ENCODE measurements at places on chromosomes 5 and 9. TPM values are rescaled to one million over a fixed set of nuclear protein-coding genes. Genes with fewer than 3 reads are reported as not detected.

- H3K4me1 ChIP-seq = no peaks in the 10 kb centered on the region
- H3K36me3 ChIP-seq = no peaks in the 10 kb centered on the region
- no peaks in the 10 kb centered on the region for H3K27me3 ChIP-seq
- DNase-seq = peak; percentile 62
- peak overlapping the region; percentile 92 for H3K27ac ChIP-seq
These were observed 14.3 kb upstream of the GPX3 start for GRCh38 chr5:151005950-151006576.

GRCh38 chr5:137945825-137946224 is 56.6 kb downstream of the PKD2L2 start:
- no peak overlapping the region for H3K4me3 ChIP-seq
- no peaks in the 10 kb centered on the region for H3K4me1 ChIP-seq
- H3K36me3 ChIP-seq = no peaks in the 10 kb centered on the region
- DNase-seq = no peak

DNA sequence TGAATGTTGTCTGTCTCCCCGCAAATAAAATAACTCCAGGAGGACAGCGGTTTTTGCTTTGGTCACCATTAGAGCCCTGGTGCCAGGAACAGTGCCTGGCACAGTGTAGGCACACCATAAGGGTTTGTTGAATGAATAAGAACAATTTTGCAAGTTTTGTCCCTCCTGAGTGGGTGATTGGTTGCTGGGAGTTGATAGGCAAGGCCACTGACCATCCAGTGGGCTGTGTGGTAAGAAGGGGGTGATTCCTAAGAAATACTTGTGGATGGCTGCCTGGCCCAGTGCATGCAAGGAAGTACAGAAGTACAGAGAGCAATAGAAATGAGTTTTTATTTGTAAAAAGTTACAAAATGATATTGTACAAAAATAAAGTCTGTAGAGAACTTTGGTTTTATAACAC is 27.5 kb downstream of the GDNF start:
- H3K36me3 ChIP-seq = no peaks in the 10 kb centered on the region
- H3K4me1 ChIP-seq = no peaks in the 10 kb centered on the region
- H3K27me3 ChIP-seq = no peaks in the 10 kb centered on the region
- H3K4me3 ChIP-seq = no peak overlapping the region

DNA sequence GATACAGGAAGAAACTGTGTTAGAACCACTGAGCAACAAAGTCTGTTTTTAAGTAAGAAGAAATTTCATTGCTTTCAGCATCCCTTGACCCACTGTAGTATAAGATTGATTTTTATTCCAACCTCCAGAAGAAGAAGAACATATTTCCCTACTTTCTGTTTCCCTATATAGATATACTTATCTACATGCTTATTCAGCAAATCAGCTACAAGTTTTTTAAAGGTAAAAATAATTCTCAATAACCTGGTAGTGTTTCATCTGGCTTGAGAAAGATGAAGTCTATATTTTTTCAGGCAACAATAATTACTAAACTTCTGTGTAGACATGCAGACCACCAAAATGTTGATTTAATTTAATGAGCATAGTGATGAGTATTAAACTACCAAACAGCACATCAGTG is 201.0 kb downstream of the OSTF1 start:
- no peaks in the 10 kb centered on the region for H3K27me3 ChIP-seq
- no peaks in the 10 kb centered on the region for H3K4me1 ChIP-seq
- no peaks in the 10 kb centered on the region for H3K36me3 ChIP-seq
- H3K4me3 ChIP-seq = no peak overlapping the region
- no peak for DNase-seq

The ENTREP1 gene
- total RNA-seq = 30.5 TPM

GRCh38 chr9:99438596-99438995 is 216.5 kb downstream of the SEC61B start:
- DNase-seq = no peak
- H3K4me1 ChIP-seq = no peaks in the 10 kb centered on the region
- no peaks in the 10 kb centered on the region for H3K36me3 ChIP-seq
- H3K4me3 ChIP-seq = no peak overlapping the region

DNA sequence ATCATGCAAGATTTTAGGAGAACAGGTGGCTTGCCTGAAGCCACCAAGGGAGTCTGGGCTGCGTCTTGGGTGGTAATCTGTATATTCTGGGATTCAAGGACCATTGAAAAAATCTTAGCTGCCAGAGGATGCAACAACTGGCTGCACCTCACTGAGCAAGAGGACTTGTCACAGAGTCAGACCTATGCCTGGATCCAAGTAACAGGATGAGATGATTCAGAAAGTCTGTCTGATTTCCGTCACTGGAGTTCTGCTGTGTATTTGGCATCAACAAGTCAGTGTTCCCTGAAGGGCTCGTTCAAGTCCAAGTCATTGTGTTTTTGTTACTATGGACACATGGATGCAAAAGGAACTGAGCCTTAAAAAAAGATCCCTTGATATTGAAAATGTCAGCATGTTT is 37.8 kb upstream of the CARTPT start:
- H3K4me1 ChIP-seq = no peaks in the 10 kb centered on the region
- no peaks in the 10 kb centered on the region for H3K27me3 ChIP-seq
- H3K36me3 ChIP-seq = no peaks in the 10 kb centered on the region
- peak overlapping the region; percentile 20 for H3K27ac ChIP-seq
- DNase-seq = no peak
- H3K4me3 ChIP-seq = no peak overlapping the region

All from breast epithelium (tissue), 4 donors.